Activated CD4-positive, alpha-beta T cell treated with anti-CD3 and anti-CD28 coated beads for 48 hours (primary cell): ENCODE measurements at places on chromosomes 16 and 17.

DNA sequence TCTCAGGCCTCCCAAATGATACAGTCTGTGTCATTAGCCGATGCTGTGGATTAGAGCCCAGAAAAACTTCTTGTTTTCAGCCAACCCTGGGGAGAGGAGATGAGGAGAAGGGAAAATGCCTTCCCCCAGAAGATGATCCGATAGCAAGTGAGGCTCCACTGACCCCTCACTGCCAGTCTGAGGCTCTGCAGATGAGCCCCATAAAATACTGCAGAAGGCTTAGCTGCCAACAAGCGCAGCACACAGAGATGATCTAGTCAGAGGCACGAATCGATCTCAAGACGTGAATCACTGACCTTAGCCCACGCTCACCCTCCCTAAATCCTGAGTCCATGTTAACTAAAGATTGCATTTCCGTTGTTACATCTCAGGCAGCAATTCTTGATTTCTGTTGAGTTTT is 31.5 kb downstream of the SALL1 start:
- no peak for DNase-seq

DNA sequence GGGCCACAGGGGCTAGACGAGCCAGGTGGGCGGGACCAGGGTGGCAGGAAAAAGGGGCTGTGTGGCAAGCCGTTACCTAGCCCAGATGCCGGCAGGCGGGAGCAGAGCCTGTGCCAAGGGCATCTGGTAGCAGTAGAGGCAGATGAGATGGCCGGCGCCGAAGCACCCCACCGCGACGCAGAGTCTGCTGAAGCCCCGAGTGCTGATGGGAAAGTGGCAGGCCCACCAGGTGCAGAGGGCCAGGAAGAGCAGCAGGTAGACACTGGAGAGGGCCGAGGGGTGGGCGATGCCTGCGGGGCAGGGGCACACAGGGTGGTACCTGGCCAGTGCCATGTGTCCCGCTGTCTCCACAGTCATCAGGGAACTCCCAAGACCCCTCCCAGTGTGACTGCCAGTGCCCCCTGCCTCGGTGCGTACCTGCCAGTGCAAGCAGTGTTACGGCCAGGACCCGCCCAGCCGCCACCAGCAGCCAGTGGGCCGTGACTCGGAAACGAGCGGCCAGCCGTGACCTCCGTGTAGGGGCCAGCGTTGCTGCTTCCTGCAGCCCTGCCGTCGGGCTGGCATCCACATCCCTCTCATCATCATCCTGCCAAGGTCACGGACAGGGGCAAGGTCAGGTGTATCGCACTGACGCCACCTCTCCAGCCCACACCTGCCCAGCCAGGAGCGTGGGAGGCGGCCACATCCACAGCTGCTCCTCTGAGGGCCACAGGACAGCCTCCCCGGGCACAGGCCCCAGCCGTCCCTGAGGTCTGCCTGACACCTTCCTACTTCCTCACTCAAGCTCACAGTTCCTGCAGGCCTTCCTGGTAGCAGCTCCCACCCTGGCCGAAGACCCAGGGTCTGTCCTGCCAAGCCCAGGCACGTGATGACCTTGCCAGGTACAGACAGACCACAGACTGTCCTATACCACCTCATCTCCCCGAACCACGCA is 32.1 kb downstream of the CTU2 start:
- DNase-seq, result no peak

GRCh38 chr16:3070608-3071111 is 5.2 kb downstream of the IL32 start:
- no peak for DNase-seq

GRCh38 chr16:86735727-86736126 is 157.4 kb downstream of the FOXL1 start:
- no peak for DNase-seq

GRCh38 chr16:28062261-28062846 is 1.2 kb downstream of the GSG1L start:
- DNase-seq, result no peak
